Cardiac muscle cell (in vitro differentiated cells and primary cell): ENCODE measurements at places on chromosomes 12 and 14.

DNA sequence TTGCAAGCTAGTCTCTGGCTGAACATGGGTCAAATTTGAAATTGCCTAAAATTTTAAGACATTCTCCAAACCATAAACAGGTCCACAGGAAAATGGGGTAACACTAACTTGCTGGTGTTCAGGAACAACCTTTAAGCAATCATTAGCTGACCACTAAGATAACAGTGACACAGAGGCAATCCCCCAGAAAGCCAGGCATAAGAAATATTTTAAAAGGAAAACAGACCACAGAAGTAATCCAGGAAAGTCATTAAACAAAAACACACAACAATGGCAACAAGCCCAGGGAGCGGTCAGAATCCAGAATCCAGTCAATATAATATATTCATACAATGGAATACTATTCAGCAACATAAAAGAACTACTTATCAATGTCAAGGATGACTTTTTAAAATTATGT, 59.1 kb downstream of the LRP6 start:
- DNase-seq: peak; percentile 12

DNA sequence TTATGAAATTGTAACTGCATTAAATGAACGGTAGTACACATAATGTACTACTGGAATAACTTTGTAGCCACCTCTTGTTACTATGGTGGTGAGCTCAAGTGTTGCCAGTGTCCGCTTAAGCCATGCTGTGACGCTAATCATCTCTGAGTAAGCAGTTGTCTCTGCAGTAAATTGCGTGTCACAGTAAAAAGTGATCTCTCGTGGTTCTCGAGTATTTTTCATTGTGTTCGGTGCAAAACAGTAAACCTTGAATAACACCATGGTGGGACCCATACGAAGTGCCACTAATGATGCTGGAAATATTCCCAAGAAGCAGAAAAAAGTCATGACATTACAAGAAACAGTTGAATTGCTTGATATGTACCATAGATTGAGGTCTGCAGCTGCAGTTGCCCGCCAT, 524.8 kb downstream of the SOX5 start:
- no peak for DNase-seq

- DNase-seq: no peak
These were observed 224.8 kb downstream of the DACT1 start for GRCh38 chr14:58862416-58863160.

DNA sequence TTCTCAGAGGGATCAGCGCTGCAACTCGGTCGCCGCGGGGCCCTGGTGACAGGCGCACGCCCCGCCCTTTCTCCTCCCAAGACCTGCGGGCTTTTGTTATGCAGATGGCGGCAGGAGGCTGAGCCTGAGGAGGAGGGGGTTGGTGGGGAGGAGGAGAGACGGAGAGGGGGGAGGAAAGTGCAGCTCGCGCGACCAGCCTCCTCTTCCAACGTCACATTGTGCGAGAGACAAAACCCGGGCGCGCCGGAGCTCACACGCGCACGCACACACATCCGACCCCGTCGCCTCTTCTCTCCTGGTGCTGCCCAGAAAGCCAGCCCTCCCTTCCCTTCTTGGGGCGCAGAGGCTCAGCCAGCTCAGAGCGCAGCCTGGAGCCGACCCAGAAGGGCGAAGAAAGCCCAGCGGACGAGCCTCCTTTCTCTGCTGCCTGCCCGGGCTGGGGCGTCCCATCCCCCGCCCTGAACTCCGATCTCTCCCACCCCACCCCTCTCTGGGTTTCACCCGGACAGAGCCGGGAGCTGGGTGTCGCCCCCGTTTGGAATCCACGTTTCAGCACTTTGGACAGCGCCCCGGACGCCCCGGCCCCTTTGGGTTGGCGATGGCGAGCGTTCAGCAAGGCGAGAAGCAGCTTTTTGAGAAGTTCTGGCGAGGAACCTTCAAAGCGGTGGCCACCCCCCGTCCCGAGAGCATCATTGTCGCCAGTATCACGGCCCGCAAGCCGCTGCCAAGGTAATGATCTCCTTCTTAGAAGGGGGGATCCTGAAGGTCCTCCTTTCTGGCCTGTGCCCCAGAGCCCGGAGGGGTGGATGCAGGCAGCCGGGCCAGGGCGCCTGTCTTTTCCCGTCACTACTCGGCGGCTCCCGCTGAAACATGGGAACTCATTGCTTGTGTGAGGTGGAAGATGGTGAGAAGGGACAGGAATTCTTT, at the start of gene SRRM4:
Gene SRRM4 (plus strand): TSS at position 257 of the 927 bp plus-strand sequence. CDS start 342 bp downstream, at position 599.
- DNase-seq: no peak

- DNase-seq: no peak
These were observed 1.6 kb upstream of the SYNDIG1L start for GRCh38 chr14:74427651-74428050.
